Pancreas (tissue), 10 donors: ENCODE measurements at places on chromosomes 2 and 18. TPM values are rescaled to one million over a fixed set of nuclear protein-coding genes. Genes with fewer than 3 reads are reported as not detected.

Gene HOXD10
- total RNA-seq, result not detected

Gene ESCO1
- 5.9 TPM for total RNA-seq

DNA sequence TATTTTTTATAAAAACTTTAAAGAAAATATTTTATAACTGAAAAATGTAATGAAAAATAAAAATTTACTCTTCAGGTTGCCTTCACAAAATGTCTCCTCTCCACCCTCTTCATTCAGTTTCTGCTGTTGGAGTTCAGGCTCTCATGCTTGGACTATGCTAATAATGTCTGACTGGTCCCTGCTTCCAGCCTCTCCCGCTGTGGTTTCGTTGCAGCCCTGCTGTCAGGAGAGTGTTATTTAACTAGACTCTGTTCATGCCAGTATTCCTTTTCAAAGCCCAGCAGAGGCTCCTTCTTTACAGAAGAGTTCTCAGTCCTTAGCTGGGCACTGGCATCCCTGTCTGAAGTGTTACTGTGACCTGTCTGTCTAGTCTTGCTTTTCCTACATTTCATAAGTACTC is 40.4 kb downstream of the CLIP4 start:
- DNase-seq, result no peak

DNA sequence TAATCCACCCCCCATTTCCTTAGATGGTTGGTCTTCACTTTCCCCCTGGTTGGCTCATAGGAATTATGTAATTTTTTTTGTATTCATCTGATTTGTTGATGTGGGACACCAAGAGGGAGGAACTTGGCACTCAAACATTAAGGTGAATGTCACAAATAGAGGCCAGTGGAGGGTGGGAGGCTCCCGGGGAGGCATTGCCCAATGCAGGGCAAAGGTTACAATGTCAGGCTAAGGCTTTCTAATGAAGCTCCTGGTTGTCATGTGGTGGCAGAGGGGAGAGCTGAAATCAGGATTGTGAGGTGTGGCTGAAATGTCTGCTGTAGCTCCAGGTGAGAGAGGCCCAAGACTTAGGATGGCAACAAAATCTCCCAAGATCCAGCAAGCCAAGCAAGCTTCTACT is 42.7 kb downstream of the MPHOSPH10 start:
- DNase-seq, result no peak

GRCh38 chr18:13435586-13436333 is 217.2 kb downstream of the LDLRAD4 start:
- no peak for DNase-seq

GRCh38 chr2:157404363-157404762 is 39.5 kb downstream of the CYTIP start:
- no peak for DNase-seq
